ENCODE measurements at places on chromosomes 2 and 18. TPM values are rescaled to one million over a fixed set of nuclear protein-coding genes. Genes with fewer than 3 reads are reported as not detected.

The ALLC gene
- total RNA-seq: not detected

The ERICH2 gene
- total RNA-seq: 9.6 TPM

DNA sequence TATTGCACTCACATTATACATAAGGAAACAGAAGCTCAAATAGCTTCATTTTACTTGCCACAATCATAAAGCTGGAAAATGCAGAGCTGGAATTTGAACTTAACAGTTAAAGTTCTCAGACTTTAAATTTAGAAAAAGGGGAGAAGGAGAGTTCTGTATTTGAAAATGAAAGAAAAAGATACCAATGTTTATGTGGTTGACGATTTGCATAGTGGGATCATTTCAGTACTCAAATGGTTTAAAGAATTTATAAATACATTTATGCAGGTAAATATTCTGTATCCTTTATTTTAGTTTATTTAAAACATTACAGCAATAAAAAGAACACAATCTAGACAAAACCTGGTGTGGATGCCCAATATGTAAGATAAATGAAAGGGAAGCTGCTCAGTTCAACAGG is 25.5 kb upstream of the STAT4 start:
- H3K36me3 ChIP-seq: no peaks in the 10 kb centered on the region
- H3K4me1 ChIP-seq: peaks cover 23% of the 10 kb centered on the region
- H3K27ac ChIP-seq: no peak overlapping the region
- H3K27me3 ChIP-seq: no peaks in the 10 kb centered on the region
- no peak overlapping the region for H3K4me3 ChIP-seq

- no peak overlapping the region for H3K4me3 ChIP-seq
- H3K27ac ChIP-seq: no peak overlapping the region
- no peaks in the 10 kb centered on the region for H3K27me3 ChIP-seq
- H3K4me1 ChIP-seq: no peaks in the 10 kb centered on the region
Measured at GRCh38 chr2:180291060-180291459, 284.0 kb upstream of the CWC22 start.

DNA sequence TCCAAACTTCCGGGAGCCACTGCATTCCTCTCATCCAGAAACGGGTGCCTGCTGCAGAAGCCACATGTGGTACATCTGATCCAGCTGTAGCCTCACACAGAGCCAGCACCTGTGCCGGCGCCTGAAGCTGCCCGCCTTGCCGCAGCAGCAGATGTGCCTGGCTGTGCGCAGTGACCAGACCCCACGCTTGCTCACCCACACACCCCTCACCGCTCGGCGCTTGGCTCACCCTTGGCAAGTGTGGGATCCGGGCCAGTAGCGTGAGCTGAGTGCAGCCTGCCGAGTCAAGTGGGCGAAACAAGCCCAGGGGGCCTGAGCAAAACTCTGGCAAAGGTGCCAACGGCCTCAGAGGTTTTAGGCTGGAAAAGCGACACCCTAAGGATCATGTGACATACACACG is 220.1 kb upstream of the TMEFF2 start:
- no peaks in the 10 kb centered on the region for H3K36me3 ChIP-seq
- DNase-seq: no peak

The MC4R gene
- total RNA-seq: not detected

GRCh38 chr2:149145314-149146295 is 107.1 kb downstream of the LYPD6B start:
- no peak overlapping the region for H3K4me3 ChIP-seq
- H3K36me3 ChIP-seq: no peaks in the 10 kb centered on the region
- H3K27ac ChIP-seq: no peak overlapping the region
- H3K27me3 ChIP-seq: peaks cover 71% of the 10 kb centered on the region

DNA sequence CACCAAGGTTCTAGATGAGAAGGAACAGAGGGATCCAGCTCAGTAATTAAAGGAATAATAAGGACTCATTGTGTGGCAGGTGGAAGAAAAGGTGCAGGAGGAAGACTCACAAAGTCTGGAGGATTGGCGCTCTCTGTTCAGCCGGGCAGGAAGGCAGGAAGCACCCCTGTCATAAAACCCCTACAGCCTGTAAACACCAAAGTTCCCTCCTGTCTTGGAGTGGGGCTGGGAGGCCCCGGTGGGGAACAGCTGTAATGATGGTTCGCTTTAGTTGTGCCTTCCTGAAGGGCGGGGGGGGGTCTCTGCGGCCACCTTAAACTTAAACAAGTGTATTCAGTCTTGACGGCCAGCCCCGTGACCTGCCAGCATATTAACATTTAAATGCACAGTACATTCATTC is 84.3 kb downstream of the GBX2 start:
- H3K27ac ChIP-seq: no peak overlapping the region
- no peaks in the 10 kb centered on the region for H3K27me3 ChIP-seq
- no peaks in the 10 kb centered on the region for H3K36me3 ChIP-seq
- peaks cover 17% of the 10 kb centered on the region for H3K4me1 ChIP-seq
- H3K4me3 ChIP-seq: no peak overlapping the region
- DNase-seq: no peak
